Activated CD4-positive, alpha-beta T cell treated with anti-CD3 and anti-CD28 coated beads, Interleukin-2, Interleukin-4, amounts not matched to agents 100 ng/mL and 50 ng/mL, durations not matched to agents 16 hours and 8 hours (primary cell): ENCODE measurements at places on chromosomes 4 and X.

GRCh38 chrX:115268421-115268820, 21.1 kb upstream of the LUZP4 start:
- DNase-seq: no peak

DNA sequence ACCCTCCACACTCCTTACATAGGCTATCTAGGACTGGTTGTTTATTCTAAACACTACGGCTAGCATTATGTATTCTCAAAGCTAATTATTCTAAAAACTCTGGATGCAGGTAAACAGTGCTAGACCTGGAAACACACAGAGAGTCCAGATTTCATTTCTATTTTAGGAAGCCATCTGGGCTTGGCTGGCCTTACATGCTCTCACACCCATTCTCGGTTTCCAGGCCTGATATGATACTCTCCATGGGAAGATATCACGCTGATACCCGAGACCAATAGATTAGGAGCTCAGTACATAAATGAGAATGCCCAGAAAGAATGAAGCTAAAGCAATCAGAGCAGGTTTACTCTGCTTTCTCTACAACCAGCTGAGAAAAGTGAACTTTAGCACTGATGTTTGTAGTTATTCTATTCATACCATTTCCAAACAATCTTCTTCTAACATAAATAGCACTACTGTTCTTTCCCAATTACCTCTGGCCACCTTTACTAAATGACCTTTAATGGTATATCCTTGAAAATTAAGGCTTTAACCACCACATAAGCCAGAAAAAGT, 973.3 kb downstream of the PCDH18 start:
- no peak for DNase-seq

DNA sequence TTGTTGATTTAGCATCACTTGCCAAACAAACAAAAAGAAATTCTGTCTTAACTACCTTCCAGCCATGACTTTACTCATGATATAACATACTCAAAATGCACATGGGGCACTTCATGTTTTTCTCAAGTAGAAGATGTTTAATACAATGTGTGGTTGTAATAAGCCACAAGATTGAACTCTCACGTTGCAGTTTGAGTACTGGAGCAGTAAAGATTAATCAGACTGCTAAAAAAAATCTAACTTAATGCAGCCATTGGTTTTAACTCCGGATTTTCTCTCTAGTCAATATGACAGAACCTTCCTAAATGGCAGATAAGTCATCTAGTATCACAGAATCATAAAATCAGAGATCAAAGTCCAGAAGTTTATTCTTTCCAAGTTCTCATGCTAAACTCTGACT, 117.9 kb downstream of the SH3KBP1 start:
- no peak for DNase-seq

GRCh38 chr4:36280555-36280954, 861 bp upstream of the DTHD1 start:
- no peak for DNase-seq

GRCh38 chr4:1414831-1415680, 8.8 kb upstream of the NKX1-1 start:
- no peak for DNase-seq

DNA sequence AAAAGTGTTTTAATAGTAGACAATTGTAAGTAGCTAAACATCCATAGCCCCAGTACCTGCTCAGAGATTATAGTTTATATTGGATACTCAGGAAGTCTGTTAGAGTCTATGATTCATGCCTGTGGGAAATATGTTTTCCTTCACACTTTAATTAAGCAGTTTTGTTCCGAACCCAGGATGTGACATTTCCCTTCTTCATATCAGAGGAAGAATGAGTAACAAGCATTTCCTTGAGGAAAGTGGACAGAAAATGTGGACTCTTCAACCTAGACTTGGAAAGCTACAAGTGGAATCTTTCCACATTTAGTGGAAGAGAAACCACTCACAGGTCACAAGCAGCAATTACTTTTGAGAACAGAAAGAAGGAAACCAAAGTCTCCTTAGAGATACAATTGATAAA, 419.4 kb downstream of the C4orf33 start:
- DNase-seq: no peak

DNA sequence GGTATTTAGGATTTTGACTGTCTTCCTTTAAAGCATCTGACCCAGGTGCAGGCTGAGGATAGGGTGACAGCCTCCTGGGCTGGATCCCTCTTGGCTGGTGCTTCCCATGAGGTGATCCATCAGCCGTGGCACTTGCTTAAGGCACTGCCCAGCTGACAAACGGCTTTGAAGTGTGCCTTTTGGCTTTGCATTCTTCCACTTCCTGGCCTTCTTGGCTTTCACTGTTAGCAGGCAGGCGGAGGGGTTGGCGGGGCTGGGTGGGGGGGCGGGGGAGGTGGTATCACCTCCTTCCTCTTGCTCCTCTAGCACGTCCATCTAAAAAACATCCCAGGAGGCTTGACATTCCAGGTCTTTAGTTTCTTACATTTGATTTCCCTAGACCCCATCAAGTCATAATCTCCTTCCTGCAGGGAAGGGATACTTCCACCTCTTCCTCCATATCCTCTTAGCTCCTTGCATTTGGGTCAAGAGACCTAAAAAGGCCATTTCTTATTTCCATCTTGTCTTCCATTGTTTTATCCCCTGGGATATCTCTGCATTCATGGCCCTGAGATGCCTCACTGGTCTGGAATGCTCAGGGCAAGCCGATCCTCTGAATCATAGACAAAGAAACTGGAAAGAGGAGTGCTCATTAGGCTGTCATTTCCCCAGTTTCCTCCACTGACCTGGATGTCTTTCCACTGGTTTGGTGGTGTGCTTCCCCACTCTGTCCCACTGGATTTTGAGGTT, 11.3 kb upstream of the APLN start:
- no peak for DNase-seq

DNA sequence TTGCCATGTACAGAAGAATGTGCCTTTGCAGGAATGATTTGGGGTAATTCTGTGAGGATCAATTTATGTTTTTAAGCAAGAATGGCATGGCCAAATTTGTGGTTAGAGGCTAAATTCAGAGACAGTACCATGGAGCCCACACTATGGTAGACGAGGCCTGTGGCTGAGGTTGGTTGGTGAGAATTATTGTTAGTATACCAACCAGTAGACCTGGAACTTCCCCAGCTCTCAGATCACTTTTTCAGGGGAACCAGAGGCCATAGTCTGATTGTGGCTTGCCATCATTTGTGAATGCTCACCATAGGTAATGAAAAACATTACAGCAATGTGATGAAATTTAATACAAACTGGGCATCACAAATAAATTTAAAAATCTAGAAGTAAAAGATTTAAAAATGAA, 56.3 kb downstream of the SHISA3 start:
- no peak for DNase-seq
